ENCODE measurements at places on chromosomes 13 and 19.

DNA sequence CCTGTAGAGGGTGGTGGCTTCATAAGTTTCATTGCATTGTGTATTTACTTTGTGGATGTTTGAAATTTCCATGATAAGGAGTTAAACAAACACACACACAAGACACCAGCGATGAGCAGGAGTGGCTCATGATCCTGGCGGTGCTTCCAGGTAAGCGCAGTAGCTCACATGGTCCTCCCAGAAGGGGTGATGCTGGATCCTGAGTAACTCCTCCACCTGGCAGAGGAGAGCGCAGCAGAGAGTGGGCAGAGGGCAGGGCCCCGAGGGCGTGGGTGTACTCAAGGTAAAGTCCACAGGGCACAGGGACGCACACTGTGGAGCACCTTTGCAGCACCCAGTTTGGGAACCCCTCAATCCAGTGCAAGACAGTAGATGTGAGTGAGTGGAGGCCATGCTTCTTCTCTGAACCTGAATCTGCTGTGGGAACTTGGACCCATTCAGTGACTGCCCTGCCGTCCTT lies 54.0 kb downstream of the RFX2 start:
- DNase-seq, result no peak

DNA sequence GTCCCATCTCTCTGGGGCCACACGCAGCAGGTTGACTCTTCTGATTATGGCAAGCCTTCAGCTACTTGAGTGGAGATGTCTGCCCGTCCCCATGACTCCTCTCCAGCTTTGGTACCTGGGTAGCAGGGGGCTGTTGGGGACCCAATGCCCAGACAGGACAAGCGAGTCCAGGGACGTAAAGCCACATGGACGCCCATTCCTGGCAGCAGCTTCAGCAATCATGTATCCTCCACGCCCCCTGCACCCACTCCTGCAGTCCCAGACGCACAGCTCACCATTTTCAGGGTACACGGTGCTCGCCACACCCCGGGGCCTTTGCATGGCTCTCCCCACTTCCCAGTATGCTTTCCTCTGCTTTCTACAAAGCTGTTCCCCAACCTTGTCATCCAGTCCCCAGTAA lies 22.0 kb upstream of the VSTM2B start:
- DNase-seq, result no peak

GRCh38 chr19:39155114-39155700 lies 29.6 kb downstream of the PAK4 start:
- DNase-seq, result no peak

DNA sequence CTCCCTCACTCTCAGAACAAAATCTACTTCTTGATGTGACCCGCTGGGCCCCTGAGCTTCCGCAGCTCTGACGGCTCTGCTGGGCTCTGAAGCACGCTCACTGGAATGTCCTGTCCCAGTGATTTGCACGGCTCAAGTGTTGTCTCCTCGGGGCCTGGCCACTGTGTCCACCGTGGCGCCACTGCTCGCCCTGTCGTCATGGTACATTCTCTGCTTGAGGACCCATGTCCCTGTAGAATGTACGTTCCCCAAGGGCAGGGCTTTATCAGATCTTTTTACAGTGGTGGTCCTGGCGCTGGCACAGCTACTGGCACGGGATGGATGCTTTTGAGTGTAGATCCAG lies 12.1 kb downstream of the KLHL26 start:
- no peak for DNase-seq

GRCh38 chr13:41596190-41596589 lies 138.8 kb downstream of the RGCC start:
- no peak for DNase-seq

DNA sequence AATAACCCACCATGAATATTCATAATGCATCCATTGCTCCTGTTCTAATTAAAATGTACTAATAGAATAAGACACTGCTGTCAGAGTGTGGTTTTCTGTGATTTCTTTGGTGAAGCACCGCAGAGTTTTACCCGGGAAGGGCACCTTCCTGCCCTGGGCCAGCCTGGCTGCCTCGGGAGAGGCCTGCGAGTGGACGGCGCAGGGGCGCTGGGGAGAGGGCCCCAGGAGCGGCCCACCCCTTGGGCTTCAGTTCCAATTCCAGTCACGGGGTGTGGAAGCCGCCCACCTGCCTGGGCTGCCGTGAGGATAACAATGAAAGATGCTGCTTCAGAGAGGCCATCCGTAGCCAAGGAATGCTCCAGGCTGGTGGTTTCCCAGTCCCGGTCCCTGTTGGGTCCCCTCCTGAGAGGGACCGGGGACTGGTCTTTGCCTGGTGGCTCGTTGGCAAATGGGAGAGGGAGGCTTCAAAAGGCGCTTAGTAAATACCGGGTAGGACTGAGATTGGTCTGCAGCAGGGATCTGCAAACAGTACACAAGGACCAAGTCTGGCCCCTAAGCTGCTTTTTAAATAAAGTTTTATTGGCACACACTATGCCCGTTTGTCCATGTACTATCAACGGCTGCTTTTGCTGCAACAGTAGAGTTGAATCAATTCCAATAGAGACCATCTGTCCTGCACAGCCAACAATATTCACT lies 18.0 kb downstream of the TCF3 start:
- DNase-seq, result no peak

- no peak for DNase-seq
These were observed 17.9 kb upstream of the CSNK1A1L start for GRCh38 chr13:37123337-37123736.

DNA sequence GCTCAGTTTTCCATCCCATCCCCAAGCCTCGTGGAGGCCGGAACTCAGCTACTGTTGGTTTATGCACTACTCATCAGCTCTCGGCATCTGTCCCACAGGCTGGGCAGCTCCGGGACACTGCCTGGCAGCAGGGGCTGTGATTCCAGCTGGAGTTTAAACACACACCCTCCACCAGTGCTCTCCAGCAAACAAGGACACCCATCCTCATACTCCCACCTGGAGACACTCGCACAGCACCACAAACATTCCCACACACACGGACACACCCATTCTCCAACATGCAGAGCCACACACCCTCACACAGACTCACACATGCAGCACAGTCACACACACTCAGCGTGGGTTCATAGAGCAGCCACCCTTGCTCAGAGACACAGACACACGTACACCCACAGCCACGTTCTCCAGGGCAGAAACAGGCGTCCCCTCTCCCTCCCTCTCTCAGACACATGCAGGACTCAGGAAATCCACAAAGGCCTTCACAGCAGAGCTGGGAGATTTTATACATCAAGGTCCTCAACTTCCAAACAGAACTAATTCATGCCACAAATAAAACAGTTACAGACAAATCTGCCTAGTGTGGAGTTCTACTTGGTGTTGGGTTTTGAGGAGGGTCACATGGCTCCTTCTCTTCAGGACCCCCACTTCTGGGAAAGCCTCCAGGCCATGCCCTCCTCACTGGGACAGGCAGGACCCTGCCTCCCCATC lies 785.4 kb downstream of the UQCRFS1 start:
- no peak for DNase-seq

- DNase-seq, result no peak
These were observed 9.8 kb upstream of the LIN7B start for GRCh38 chr19:49104229-49104864.

DNA sequence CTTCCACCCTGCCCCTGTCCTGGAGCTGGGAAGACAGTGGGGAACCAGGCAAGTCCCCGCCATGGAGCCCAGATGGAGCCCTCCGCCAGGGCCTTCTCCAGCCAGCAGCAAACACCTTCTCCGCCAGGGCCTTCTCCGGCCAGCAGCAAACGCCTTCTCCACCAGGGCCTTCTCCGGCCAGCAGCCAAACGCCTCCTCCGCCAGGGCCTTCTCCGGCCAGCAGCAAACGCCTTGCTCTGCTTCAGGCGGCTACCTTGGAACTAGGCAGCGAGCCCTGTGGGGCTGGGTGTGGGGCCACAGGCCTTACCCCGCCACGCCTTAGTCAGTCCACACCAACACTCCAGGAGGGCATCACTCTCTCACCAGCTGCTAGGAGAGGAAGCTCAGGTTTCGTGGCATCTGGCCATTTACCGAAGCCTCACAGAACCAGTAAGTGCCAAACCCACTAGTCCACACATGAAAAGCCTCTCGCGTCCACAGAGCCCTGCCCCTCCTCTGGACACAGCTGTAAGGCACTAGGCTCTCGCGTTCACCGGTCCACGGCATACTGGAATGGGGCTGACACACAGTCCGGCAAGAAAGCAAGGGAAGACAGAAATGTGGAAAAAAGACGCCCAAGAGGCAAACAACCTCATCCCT lies 41.0 kb downstream of the MLLT1 start:
- DNase-seq, result no peak

DNA sequence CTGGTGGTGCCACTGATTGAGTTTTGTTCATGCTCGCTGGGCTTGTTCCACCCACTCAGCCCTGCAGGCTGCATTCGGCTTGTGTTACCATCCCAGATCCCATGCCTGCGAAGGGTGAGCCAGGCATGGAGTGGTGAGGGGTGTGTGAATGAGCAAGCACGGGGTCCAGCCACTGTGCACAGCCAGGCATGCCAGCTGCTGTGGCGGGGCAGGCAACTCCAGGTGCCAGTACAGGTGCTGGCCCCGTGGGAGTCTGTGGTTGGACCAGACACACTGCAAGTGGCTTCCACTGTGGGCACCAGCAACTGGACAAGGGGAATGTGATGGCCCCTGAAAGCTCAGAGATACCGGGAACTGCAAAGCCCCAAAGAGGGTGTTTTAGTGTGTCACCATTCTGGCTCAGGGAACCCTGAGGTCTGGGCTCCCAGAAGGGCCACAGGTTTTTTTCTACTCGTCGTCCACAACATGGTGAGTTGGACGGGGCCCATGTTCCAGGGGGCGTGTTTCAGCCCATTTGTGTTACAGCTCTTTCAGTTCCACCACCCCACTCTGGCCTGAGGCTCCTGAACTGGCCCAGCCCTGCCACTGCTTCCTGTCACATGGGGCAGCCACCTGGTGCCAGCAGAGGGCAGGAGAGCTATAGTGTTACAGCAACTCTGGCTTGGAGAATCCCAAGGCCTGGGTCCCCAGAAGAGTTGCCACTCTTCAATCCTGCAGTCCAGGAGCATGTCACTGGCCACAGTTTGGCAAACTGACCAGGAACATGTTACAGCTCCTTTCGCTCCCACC lies 217.0 kb upstream of the OBI1 start:
- DNase-seq, result no peak

GRCh38 chr13:51435002-51435578 lies 17.7 kb downstream of the INTS6 start:
- DNase-seq, result no peak

- DNase-seq, result no peak
These were observed 122.7 kb upstream of the FRY start for GRCh38 chr13:31908696-31909411.

GRCh38 chr13:25738342-25739196 lies 313.2 kb downstream of the SHISA2 start:
- DNase-seq, result no peak

GRCh38 chr19:7349231-7349591 lies 474 bp downstream of the ARHGEF18 start:
- no peak for DNase-seq

DNA sequence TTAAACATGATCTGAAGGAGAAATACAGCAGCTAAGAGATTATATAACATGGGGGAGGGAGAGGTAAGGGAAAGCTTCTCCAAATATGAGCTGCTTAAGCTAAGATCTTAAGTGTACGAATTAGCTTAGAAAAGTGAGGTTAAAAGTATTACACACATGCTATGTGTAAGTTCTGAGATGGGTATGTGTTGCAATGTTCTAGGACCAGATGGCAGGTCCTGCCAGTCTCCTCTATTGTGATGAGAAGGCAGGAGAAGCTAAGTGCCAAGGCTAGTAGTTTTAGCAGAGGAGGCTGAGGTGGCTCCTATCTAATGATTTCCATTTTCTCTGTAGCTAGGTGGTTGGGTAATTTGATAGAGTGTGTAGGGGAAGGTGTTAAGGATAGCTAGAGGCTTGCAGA lies 57.6 kb downstream of the MICU2 start:
- DNase-seq, result no peak

GRCh38 chr19:43132696-43133095 lies 50.2 kb upstream of the PSG2 start:
- DNase-seq, result no peak

DNA sequence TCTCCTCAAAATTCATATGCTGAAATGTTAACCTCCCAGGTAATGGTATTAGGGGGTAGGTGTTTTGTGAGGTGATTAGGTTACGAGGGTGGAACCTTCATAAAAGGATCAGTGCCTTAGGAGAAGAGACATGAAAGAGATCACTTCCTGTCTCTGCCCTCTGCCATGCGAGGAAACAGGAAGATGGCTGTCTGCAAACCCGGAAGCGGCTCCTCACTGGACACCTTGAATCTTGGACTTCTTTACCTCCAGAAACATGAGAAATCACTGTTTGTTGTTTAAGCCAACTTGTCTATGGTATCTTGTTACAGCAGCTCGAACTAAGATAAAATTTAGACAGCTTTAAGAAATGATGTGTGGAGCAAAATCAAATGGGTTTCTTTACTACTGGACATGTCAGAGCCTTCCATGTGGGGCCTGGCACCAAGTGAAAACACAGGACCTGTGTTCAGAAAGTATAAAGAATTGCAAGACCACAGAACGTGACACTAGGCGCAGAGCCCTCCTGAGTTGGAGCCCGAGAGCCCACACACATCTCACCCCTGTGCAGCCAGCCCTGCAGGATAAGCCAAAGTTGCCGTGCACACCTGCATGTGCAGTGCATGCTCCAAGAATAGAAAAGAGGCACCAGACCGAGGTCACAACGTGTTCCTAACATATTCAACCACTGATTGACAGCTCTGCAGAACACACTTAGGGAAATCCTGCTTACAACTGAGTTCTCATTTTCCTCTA lies 112.5 kb upstream of the UQCRFS1 start:
- DNase-seq, result no peak

DNA sequence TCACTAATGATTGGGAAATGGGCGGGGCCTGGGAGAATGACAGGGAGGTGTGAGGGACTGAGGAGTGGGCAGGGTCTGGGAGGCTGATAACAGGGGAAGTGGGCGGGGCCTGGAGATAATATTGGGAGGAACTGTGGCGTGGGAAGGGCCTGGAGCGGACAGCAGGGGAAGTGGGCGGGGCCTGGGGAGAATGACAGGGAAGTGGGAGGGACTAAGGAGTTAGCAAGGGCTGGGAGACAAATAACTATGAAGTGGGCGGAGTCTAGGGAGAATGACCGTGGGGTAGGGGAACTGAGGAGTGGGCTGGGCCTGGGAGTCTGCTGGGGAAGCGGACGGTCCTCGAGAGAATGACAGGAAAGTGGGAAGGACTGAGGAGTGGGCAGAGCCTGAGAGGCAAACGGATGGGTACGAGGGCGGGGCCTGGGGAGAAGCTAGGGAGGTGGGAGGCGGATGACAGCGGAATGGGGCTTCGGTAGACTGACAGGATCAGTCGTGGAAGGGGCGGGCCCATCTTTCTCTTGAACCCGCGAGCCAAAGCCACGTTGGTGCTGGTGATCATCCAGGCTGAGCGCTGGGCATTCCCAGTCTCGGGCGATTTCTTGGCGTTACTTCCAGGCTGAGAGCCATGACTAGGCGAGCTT lies 14.0 kb upstream of the TUBB4A start:
- DNase-seq, result peak; percentile 46

- DNase-seq, result no peak
These were observed 135.7 kb downstream of the USP12 start for GRCh38 chr13:27035892-27036235.

- DNase-seq, result no peak
These were observed 201.5 kb downstream of the IRS2 start for GRCh38 chr13:109584844-109585361.

Measured in AG09309 (cell line).